ENCODE measurements at places on chromosomes 1 and 21.

DNA sequence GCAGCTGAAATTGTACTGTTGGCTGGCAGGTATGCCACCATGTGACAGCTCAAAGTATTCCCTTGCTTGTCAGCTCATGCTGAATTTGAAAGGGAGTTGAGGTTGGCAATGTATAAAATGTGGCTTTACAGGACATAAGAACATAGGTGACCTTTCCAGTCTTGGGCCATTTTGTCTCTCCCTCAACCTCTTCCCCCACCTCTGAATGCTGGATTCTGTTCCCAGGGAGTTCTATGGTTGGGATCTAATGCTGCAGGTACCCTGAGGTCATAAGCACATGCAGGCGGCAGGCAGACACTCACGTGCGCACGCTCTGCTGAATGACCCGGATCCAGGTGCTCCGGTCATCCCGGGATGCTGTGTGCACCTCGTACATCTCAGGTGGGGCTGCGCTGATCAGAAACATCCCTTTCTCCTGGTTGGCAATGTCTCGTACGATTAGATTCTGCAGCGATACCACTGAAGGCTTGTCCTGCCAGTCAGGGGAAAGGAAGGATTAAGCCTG is 16.0 kb downstream of the RXFP4 start:
- no peak for DNase-seq

DNA sequence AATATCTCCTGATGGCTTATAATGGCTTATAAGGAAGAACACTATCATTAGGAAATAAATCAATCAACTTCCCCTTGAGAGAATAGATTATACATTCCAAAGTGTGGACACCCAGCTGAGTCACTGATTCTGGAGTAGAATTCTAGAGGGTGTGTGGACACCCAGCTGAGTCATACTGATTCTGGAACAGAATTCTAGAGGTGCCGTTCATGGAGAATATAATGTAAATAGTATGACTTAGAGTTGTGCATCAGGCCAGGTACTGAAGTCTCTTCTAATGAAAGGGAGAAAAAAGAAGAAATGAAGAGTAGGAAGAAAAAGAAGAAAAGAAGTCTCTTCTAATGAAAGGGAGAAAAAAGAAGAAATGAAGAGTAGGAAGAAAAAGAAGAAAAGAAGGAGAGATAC is 2.4 kb upstream of the USP33 start:
- DNase-seq = peak; percentile 33

- no peak for DNase-seq
Measured at GRCh38 chr1:162829268-162829667, 31.7 kb downstream of the CCDC190 start.

- peak; percentile 54 for DNase-seq
Measured at GRCh38 chr1:210292231-210292871, 36.4 kb upstream of the HHAT start.

- DNase-seq = no peak
Measured at GRCh38 chr1:59152511-59152910, 144.4 kb upstream of the FGGY start.

DNA sequence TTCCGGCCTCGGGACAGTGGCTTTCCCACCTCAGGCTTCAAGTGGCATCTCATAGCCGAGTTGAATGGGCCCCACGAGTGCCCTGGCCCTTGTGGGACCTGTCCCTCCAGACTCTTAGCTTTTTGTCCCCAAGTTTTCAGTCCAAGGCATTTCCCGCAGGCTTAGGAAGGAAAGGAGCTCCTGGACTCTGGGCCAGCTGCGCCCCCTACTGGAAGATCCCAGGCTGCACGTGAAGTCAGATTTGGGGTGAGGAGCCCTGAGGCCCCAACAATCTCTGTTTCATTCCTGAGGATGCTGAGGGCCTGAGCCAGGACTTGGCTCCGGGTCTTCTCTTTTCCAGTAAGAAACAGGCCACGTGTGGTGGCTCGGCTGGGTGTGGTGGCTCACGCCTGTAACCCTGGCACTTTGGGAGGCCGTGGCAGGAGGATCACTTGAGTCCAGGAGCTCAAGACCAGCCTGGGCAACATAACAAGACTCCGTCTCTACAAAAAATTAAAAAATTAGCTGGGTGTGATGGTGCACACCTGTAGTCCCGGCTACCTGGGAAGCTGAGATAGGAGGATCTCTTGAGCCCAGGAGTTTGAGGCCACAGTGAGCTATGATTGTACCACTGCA is 67.4 kb downstream of the ARHGEF10L start:
- DNase-seq = peak; percentile 52

- DNase-seq = peak; percentile 48
Measured at GRCh38 chr1:30005972-30006619, 717.3 kb downstream of the MATN1 start.

DNA sequence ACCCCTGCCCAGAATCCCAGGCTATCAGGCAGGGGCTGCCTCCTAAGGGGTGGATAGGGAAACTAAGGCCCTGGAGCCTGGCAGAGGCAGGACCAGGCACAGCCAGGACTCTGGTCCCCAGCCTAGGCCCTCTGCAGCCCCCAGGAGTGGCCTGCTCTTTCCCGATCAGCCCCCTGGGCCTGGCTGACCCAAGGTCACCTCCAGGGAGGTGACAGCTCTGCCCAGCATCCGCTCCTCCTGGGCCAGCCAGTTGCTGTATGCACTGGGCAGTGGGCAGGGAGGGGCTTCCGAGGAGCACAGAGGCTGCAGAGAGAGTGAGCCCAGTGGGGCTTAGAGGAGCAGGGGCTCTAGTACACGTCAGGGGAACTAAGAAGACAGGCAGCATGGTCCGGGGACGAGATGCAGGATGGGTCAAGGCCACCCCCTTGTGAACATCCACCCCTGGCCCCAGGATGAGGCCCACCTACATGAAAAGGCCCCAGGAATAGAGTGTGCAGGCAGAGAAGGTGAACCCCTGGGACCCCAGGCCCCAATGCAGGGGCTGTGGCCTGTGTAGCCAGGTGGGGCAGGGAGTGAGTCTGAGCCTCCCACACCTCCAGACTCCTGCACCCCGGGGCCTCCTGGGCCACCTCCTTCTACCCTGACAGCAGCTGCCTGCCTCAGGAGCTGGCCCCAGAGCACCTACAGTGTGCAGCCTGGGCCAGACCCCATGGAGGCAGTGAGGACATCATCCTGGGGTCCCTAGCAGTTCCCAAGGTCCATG is 32.8 kb downstream of the WNT9A start:
- no peak for DNase-seq

DNA sequence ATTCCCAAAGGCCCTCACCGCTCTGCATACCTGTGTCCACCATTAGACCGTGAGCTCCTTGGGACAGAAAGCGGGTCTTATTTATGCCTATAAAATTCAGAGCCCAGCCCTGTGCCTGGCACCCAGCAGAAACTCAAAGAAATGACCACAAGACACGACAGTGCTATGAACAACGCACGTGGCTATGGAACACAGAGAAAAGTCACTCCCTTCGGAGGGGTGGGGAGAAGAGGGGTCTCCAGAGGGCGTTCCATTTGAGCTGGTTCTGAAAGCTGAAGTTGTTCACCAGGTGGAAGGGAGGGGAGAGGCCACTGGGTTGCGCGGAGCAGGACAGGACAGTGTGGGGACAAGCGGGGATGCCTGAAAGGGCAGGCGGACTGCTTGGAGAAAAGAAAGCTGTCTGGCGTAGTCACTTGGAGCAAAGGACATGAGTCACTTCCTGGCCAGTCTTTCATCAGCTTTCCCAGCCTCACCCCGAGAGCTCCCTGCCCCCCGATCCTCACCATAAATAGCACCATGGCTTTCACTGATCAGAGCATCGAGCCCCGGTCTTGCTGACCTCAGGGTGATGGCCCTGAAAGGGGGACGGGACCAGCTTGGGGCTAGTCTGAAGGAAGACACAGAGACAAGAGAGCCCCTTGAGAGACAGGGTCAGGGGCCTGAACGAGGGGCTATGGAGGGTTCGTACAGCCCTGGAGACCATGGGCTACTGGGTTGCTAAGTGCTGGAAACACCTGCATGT is 28.5 kb downstream of the ECE1 start:
- DNase-seq = peak; percentile 94

GRCh38 chr21:46371204-46372013 is 47.5 kb downstream of the PCNT start:
- no peak for DNase-seq

- peak; percentile 9 for DNase-seq
Measured at GRCh38 chr1:43276673-43277072, 6.9 kb downstream of the TMEM125 start.

- DNase-seq = no peak
Measured at GRCh38 chr1:59431566-59432294, 134.8 kb downstream of the FGGY start.

DNA sequence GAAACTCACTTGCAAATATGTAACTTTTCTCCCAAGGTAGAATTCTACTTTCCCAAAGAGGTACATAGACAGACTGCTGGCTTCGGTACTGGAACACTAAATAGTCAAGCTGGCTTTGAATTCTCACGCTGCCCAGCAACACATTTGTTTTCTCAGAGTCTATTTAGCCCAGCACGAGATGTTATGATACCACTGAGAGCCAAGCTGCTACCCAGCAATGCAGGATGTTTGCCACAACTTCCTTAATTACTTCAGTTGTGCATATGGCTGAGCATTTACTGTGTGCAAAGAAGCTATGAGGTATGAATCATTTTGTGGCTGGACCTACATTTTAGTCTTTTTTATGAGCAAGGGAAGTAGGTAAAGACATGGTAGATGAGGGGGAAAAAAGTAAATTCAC is 793.2 kb downstream of the PLA2G4A start:
- DNase-seq = no peak

DNA sequence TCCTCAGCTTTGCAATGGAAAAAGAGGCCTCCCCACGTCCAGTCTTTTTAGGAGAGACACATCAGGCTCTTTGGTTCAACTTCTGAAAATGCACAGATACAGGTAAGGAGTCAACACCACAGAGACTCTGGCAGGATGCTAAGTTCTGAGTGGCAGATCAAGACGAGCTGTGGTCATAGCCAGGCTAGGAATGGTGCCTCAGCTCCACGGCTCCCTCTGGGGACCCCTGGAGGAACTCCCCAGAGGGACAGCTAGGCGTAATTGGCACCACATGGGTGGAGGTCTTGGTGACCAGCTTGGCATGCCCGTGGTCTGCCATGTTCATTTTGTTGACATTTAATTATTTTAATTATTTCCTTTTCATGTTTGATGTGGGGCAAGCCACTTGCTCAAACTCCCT is 206.1 kb downstream of the KAZN start:
- DNase-seq = peak; percentile 21

- no peak for DNase-seq
Measured at GRCh38 chr1:61012341-61012761, 70.0 kb upstream of the NFIA start.

GRCh38 chr21:35189077-35189863 is 140.2 kb upstream of the RUNX1 start:
- DNase-seq = peak; percentile 66
